Thoracic aorta (tissue), 2 donors: ENCODE measurements at places on chromosomes 5 and 9. TPM values are rescaled to one million over a fixed set of nuclear protein-coding genes. Genes with fewer than 3 reads are reported as not detected.

- no peak for DNase-seq
Observed at GRCh38 chr9:133031496-133031911, 707 bp downstream of the GTF3C5 start.

- no peak for DNase-seq
Observed at GRCh38 chr5:170411100-170411499, 21.9 kb upstream of the KCNMB1 start.

- DNase-seq, result no peak
Observed at GRCh38 chr9:20713172-20713571, 29.1 kb downstream of the FOCAD start.

- DNase-seq, result no peak
Observed at GRCh38 chr9:125235804-125236519, 5.2 kb downstream of the HSPA5 start.

DNA sequence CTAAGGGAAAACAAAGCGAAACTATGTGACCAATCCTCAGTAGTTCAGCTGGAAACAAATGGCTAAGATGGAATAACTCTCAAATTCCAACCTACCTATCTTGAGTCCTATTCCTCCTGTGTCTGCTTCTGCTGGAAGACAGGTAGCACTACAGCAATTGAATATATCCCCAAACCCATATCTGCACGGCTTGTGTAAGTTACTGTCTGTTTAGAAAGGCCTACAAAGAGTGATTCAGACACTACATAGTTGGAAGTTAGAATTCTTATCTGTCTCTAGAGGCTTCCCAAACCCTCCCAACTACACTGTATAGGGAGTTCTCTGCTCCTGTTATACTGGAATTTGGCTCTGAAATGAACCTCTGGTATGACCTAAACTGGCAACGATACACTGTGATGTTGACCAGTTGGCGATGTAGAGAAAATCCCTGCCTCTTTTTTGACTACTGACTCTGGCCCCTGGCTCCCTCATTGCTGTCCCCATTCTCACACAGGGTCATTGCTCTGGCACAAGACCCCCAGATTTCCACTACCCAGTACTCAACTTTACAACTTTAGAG lies 22.6 kb upstream of the NADK2 start:
- DNase-seq, result no peak

GRCh38 chr5:82163452-82164175 lies 114.5 kb downstream of the RPS23 start:
- DNase-seq, result no peak

GRCh38 chr5:13814301-13814700 lies 130.2 kb downstream of the DNAH5 start:
- DNase-seq, result no peak

- DNase-seq, result no peak
Observed at GRCh38 chr9:89166852-89167251, 11.8 kb downstream of the SHC3 start.

GRCh38 chr9:107992271-107992670 lies 502.7 kb upstream of the KLF4 start:
- no peak for DNase-seq

- no peak for DNase-seq
Observed at GRCh38 chr5:66353186-66353585, 209.1 kb downstream of the SREK1 start.

GRCh38 chr5:94908889-94909480 lies 290.5 kb downstream of the SLF1 start:
- DNase-seq, result no peak

DNA sequence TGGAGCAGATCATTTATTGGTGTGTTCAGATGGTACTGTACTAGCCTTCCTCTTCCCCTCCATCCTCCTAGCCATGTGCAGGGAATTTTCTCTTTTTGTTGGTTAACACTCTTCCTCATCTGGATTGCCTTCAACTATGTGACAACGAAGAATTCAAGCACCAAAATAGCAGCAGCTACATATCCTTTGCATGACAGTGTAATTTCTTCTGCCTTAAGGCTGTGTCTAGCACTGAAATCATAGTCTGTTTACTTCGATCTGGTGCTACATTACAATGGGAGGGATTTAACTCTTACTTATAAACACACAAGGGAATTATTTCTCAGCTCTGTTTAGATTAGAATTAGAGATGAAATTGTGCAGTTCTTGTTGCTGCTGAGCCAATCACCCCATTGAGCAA lies 260.4 kb downstream of the ARL15 start:
- no peak for DNase-seq

DNA sequence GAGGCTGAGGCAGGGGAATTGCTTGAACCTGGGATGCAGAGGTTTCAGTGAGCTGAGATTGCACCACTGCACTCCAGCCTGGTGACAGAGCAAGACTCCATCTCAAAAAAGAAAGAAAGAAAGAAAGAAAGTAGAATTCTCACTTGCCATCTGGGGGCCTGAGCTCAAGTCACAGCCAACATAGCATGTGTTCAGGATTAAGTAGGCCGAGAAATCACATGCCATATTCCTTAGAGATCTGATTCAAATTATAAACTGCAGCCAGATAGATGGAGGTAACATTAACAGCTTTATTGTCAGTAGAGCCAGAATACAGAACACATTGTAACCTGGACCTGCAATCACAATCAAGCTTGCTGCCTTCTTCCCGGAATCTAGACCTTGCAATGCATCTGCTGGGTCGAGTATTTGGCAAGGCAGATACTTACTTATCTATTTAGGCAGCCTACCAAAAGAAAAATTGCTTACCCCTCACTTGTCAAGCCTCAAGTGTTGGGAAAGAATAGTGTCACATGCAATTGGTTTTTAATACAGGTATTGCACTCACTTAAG lies 173.7 kb downstream of the CPLANE1 start:
- no peak for DNase-seq

GRCh38 chr5:163730206-163730756 lies 224.9 kb downstream of the MAT2B start:
- no peak for DNase-seq

FCHSD1 gene
- total RNA-seq, result 42.6 TPM

GALNT12 gene
- total RNA-seq, result 30.1 TPM

PCDHGA4 gene
- 11.4 TPM for total RNA-seq

CCNO gene
- total RNA-seq, result 0.95 TPM

ECM2 gene
- 78.7 TPM for total RNA-seq

PCDHGB2 gene
- total RNA-seq, result 13.4 TPM
